ENCODE measurements at places on chromosomes 16 and 17. TPM values are rescaled to one million over a fixed set of nuclear protein-coding genes. Genes with fewer than 3 reads are reported as not detected.

EIF3C gene
- total RNA-seq = 232 TPM

KRT25 gene
- 0.84 TPM for total RNA-seq

KRT36 gene
- not detected for total RNA-seq

AATK gene
- 272 TPM for total RNA-seq

ZNF276 gene
- 87.9 TPM for total RNA-seq

POLG2 gene
- 5.9 TPM for total RNA-seq

CACNA1H gene
- 12.0 TPM for total RNA-seq

PRRT2 gene
- total RNA-seq = 10.0 TPM

STAT5A gene
- total RNA-seq = 122 TPM

GH1 gene
- not detected for total RNA-seq

SCN4A gene
- total RNA-seq = 0.90 TPM

PIGQ gene
- 49.2 TPM for total RNA-seq

FBXL19 gene
- total RNA-seq = 23.3 TPM

CPHXL2 gene
- total RNA-seq = not detected

All from tibial nerve (tissue), 4 donors.